ENCODE measurements at places on chromosomes 5 and 9.

GRCh38 chr5:65327582-65327981 lies 154.1 kb downstream of the ADAMTS6 start:
- DNase-seq: no peak

- DNase-seq: no peak
Measured at GRCh38 chr5:7094626-7095025, 301.3 kb upstream of the ADCY2 start.

DNA sequence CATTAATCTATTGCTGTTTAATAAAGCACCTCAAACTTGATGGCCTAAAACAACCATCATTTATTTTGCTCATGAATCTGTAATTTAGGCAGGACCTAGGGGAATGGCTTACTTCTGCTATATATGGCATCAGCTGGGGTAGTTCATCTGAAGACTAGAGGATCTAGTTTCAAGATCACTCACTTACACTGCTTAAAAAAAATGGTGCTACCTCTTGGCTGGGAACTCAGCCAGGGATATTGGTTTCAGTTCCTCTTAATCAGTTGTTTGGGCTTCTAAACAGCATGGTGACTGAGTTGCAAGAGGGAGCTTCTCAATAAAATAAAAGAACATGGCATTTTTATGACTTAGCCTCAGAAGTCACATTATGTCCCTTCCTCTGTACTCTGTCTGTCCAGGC lies 142.0 kb downstream of the FAM114A2 start:
- DNase-seq: no peak

GRCh38 chr9:97987487-97987886 lies 4.3 kb downstream of the ANP32B start:
- DNase-seq: no peak

DNA sequence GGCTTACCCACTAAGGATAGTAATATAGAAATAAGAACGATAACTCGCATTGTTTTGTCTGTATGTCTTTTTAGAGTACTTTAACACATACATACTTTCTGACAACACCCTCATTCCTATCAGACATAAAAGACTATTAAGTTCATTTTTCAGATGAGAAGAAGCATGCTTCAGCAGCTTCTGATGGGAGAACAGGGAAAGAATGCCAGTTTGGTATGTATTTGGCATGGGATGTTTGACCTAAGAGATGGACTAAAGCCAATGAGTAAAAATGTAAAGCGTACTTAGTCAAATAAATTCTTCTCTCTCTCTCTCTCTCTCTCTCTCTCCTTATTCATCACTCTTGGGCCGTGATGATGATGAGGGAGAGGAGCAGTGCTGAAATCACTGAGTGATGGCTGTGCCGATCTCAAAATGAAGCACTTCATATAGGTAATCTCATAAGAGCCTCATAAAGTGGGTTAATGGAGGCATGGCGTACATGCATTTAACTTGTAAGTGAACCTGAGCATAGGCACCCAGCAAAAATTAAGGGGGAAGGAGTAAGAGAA lies 71.5 kb downstream of the SLIT3 start:
- no peak for DNase-seq

DNA sequence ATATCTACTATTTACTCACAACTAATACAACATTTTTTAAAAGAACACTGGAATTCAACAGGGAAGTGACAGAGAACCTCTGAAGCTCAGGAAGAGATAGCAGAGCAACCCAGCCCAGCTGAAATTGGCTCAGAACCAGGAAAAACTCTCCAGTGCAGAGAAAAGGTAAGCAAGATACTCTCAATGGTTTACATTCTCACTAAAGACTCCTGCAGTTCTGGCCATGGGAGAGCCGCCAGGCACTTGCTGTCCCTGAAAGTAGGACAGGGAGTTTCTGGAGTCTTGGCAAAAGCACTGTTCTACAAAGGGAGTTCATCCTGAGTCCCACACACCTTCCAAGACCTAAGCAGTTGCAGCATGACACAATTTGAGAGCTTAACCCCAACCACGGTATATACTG lies 330.8 kb downstream of the TRIM36 start:
- DNase-seq: no peak

DNA sequence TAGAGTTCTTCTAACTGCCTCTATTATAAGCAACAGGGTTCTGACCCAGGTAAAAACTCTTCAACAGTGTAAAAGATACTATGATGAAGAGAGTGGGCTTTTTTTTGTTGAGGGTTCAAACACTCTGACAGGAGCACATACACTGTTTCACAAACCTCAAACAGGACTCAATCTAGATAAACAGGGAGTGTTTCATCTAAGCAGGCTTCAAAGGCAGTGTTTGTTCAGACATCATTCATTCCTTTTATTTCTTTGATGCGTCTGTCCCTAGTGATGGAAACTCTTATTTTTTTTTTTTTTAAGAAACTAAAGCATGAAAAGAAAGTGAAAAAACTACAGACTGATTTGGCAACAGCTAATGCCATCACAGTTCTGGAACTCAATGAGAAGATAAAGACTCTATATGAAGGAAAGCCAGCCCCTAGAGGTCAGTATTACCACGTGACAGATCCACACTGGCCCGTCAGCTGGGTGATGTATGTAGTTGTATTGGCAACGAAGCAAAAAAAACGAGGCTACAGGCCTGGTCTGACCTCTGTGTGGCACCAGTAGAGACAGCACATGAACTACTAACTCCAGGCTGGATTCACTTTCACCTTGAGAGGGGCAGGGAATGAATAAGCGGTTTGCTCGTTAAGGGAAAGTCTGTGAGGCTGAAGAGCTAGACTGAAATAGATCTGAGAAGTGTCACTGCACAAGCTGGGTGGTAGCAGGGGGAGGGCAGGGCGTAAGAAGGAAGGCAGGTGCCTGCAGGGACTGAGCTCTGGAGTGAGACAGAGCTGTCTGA lies 172.2 kb downstream of the CCDC192 start:
- peak; percentile 67 for DNase-seq

GRCh38 chr5:56479126-56479525 lies 246.0 kb upstream of the ANKRD55 start:
- DNase-seq: no peak

All from ecto neural progenitor cell (in vitro differentiated cells).